Type B pancreatic cell (in vitro differentiated cells): ENCODE measurements at places on chromosomes 16 and 17.

GRCh38 chr17:50221266-50221863 is 19.9 kb upstream of the COL1A1 start:
- no peak for DNase-seq

DNA sequence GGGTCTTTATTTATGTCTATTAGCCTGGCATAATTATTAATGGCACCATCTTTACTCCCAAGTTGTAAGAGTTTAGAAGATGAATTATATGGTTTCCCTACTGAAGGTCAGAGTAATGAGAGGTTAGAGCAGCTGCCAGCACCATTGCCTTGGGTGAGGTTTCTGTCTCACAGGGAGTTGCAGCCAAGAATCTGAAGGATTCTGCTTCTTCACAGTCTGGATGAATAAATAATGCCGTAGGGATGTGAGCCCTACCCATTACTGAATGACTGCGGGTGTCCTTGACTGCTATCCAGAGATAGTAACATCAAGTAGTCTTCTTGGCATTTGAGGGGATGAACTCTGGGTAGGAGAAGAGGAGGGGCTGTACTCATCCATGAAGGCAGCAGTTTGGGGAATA is 52.8 kb upstream of the SMIM36 start:
- DNase-seq = no peak

- DNase-seq = peak; percentile 85
Measured at GRCh38 chr17:50507871-50508572, at the start of gene MYCBPAP. MYCBPAP (plus strand) TSS chr17:50508439; CDS start chr17:50508675, 236 bp downstream.

DNA sequence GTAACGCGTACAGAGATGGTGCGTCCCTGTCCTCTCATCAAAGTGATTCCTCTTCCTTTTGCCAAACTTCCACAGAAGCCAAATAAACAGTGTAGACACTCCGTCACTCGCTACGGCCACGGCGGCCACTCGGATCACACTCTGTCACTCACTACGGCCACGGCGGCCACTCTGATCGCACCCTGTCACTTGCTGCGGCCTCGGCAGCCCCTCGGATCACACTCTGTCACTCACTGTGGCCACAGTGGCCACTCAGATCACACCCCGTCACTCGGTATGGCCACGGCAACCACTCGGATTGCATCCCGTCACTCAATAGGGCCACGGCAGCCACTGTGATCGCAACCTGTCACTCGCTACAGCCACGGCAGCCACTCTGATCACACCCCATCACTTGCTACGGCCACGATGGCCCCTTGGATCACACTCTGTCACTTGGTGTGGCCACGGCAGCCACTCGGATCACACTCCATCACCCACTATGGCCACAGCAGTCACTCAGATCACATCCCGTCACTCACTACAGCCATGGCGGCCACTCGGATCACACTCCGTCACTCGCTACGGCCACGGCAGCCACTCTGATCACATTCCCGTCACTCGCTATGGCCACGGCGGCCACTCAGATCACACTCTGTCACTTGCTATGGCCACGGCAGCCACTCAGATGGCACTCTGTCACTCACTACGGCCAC is 170.8 kb downstream of the BANP start:
- no peak for DNase-seq

DNA sequence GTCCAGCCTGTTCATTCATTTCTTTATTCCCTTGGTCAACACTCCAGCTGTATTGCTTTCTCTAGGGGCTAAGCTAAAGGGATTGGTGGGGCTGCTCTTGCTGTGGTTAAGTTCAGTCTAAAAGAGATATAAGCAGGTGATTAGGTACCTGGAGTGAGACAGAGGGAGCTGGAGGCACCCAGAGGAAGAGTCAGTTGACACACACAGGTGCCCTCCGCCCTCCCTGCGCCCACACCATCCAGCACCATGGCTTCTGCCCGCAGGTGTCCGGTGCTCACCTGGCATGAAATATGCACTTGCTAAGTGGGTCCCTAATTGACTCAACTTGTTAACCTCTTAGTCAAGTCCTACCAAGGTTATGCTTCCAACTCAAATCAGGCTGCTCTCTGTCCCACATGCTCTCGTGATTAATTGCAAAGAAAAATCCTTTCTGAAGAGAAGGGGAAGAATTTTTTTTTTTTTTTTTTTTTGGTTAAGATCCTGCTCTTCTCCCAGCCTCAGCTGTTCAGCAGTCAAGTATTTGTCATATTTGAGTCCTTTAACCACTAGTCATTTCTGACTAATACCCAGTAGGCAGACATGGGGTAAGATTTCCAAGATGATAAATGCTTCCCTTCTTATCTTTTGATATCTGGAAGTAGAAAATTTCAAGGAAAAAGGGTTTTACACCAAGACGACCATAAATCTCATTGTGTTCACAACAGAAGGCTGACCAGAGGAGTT is 199.8 kb upstream of the WSCD1 start:
- DNase-seq = no peak

GRCh38 chr17:49968405-49969133 is 421 bp upstream of the DLX4 start:
- DNase-seq = peak; percentile 82

GRCh38 chr16:46833460-46833800 is 2.5 kb upstream of the C16orf87 start:
- no peak for DNase-seq

GRCh38 chr17:37702598-37702997 is 42.3 kb downstream of the HNF1B start:
- DNase-seq = no peak

DNA sequence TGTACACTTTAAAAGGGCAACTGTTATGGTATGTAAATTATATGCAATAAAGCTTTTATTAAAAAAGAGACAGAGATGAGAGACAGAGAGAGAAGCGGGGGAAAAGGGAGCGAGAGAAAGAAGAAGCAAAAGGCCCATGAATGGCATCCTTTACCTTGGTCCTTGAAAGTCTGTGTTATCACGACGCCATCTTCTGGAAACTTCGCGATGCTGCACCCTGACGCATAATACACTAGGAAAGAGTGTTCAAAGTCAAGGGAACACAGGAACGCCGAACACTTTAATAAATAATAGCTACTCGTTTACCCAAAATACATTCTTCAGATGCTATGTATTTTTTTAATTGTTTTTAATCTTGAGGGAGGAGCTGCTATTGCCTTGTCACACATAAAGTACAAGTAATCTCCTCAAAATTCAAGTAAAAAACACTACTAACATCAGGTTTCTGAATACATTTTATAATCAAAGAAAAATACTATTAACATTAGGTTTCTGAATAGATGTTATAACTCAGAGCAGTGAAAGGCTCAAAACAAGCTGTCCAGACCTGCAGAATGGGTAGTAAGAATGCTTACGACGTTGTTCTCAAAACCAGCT is 23.0 kb upstream of the SLC38A8 start:
- no peak for DNase-seq
